Germinal center (tissue), 1 donor: ENCODE measurements at places on chromosomes 6 and 20.

DNA sequence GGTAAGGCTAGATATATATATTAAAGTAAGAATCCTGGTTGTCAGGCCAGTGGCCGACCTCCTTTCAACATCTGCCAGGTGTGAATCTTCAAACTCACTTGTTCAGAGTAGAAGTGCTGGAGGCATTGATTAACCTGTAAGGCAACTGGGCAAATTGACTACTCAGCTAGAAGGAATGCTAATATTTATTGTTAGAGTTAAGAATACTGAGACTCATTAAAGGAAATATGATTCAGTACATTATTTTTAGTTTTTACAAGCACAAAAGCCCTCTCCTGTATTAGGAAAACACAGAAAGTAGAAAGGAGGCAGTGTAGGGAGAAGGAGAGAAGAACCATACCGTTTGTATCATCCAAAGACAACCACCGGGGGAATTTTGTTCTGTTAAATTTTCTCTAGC lies 53.5 kb downstream of the RIPOR2 start:
- no peak for DNase-seq

DNA sequence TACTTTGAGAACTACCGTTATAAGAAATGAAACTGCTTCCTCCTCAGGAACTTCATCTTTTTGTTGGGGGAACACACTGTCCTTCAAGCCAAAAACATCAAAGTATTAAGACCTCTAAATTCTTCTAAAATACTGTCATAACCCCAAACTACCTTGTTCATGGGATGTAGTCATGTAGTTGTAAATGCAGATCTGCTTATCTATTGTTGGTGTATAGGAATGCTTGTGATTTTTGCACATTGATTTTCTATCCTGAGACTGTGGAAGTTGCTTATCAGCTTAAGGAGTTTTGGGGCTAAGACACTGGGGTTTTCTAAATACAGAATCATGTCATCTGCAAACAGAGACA lies 282.9 kb upstream of the RUNX2 start:
- no peak for DNase-seq

DNA sequence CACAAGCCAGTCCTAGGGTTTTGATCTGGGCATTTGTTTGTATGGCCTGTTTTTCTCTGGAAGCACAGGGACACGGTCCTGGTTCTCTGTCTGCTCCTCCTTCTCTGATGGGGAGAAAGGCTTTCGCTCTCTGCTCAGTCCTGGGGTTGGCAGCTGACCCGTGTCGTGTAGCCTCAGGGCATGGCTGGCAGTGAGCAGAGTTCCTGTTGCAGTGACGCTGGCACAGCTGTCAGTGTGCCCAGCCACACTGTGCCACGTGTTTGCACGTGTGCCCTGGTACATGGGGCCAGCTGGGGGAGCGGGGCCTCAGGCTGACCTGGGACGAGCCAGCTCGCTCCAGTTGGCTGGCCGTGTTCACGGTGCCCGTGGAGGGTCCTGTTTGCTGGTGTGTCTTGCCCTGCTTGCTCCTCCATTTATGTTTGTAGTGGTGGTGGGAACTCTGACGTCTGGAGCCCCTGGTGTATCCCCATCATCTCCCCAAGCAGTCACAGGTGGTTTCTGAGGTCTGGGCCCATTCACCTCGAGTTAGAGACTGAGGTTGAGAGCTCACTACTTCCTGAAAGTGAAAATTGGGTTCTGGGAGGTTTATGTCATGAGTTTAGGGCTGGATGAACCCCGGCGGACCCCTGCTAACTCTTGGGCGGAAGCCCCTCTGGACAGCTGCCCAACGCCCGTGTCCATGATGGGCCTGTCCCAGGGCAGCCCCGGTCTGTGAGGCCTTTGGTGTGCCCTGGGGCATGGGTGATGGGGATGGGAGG lies 10.2 kb upstream of the DNAJC5 start:
- DNase-seq = no peak

- DNase-seq = peak; percentile 5
Measured at GRCh38 chr20:31719644-31720485, 2.8 kb downstream of the BCL2L1 start.

- DNase-seq = no peak
Measured at GRCh38 chr6:71531841-71532240, 243.2 kb downstream of the OGFRL1 start.

GRCh38 chr6:167099707-167100106 lies 23.2 kb upstream of the CCR6 start:
- no peak for DNase-seq

DNA sequence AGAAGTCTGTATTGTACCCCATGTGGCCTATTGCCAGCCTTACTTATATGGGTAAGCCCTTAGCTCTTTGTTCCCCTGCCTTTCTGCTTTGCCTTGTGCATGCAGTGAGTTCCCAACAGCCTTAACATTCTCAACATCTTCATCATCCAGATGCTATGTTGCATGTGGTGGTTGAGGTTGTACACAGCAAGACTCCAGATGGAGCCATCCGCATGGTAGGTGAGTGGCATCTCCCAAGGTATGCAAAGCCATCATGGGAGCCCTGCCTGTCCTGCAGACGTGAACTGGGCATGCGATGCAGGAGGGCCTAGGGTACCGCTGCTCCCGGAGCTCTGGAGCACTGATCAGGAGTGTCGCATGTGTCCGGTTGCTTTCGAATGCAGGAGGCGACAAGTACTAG lies 16.1 kb downstream of the CEP43 start:
- DNase-seq = no peak

GRCh38 chr6:139625081-139625939 lies 250.9 kb upstream of the CITED2 start:
- no peak for DNase-seq
